Stimulated activated memory B cell treated with anti-CD40 and anti-IgM and Interleukin-4, amounts not matched to agents 10 μg/mL and 1 μg/mL and 100 μg/mL, for 72 hours (primary cell): ENCODE measurements at places on chromosomes 3 and 15.

DNA sequence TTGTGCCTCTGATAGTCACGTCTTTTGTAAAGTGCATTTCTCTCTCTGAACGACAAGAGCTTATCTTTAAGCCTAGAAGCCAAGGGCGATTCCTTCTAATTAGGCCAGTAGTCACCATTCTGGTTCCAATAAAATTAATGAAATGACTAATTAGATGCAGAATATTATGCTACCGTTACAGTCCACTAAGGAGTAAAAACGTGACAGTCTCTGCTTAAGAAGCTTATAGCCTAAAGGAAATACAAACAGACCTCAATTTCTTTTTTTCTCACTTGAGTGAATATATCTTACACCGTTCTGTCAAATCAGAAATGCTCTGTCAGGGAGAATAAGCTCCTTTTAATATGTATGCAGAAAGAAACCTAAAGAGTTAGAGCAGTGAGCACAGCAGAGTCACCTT is 236.1 kb downstream of the CD47 start:
- no peak for ATAC-seq

GRCh38 chr3:130543322-130543721 is 26.3 kb downstream of the COL6A6 start:
- no peak for ATAC-seq

DNA sequence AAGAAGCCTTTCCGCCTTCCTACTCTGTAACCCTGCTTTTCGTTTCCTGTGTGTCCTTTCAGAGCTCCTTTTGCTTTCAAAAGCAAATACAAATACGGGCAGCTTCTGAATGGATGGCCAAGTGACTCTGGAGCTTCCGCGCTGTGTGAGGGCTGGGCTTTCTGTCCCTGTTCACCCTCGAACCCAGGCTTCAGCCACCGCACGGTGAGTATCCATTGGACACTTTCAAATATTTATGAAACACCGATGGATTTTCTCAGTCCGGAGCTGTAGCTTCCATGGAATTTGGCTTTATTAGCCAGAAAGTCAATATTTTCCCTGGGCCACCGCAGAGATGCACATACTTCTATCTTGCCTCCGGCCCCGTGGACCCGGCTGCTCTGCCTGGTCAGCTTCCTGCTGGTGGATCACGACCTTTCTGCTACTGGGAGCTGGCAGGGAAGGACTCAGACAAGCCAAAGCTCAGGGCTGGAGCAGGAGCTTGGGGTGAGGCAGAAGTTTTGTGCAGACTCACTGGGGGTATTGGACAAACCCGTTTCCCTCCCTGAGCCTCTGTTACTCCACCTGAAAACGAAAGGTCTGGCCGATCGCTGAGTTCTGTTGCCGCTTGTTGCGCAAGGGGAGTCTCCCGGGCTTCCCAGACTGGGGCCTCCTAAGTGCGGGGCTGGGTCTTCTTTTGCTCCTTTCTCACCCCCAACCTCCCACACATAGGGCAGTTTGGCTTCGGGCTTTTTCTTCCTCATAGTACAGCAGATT is 63.6 kb downstream of the LINGO1 start:
- no peak for ATAC-seq

DNA sequence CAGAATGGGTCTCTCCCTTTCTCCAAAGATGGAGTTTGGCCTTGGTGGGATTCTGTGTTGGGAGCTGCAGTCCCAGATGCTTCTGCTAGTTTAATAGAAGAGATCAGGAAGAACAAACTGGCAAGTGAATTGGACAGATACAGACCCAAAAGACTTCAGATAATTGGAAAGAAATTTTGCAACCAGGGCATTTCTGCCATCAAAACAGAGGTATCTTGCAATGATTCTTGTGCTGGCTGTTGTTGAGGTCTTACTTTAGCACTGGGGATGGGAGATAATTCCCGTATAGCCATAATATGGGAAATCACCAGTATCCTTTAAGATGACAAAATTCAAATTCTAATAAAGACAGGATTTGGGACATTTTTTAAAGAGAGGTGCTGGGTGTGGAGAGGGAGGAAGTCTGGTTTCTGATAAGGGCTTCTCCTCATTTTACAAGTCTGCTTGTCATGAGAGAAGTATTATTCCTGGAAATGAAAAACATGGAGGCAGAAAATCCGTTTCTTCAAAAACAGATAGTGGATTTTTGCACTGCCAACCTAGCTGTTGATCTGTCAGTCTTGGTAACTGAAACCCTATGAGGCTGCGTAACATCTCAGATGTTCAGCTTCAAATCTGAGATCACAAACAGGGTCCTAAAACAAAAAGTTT is 40.1 kb downstream of the FNDC3B start:
- no peak for ATAC-seq

DNA sequence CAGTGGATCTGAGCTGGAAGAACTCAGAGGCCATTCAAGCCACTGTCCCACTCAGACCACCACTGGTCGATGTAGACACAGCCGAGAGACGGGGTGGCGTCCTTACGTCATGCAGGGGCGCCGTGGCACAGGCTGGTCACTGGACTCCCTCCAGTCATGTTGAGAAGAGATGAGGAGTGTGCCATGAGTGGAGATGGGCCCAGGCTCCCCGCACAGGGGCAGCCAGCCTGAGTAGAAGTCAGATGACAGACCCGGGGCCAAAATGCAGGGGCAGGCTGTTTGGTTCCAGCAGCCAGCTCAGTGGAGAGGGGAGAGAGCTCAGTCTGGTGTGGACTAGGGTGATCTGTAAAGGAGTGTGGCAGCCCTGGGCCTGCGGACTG is 33.4 kb upstream of the KIF23 start:
- peak; percentile 15 for ATAC-seq

GRCh38 chr3:16897254-16897926 is 12.6 kb downstream of the PLCL2 start:
- ATAC-seq = peak; percentile 96

GRCh38 chr3:65245133-65246063 is 557.6 kb upstream of the ADAMTS9 start:
- ATAC-seq = no peak

DNA sequence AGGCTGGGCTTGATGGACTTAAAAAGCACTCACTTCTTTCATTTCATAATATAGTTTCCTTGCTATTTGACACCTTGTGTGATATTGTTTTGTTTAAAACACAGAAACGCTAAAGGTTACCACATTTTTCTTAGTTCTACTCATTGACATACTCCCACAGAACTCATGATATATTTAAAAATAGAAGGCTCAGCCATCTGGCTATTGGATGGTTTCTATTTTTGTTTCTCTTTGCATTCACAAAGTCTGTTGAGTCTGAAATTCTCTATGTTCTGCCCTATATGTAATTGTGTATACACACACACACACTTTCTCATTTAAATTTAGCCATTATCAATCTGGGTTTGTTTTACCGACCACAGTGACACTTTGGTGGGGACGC is 128.2 kb downstream of the SOX2 start:
- no peak for ATAC-seq

- no peak for ATAC-seq
Measured at GRCh38 chr3:177646749-177647148, 449.5 kb upstream of the TBL1XR1 start.

- no peak for ATAC-seq
Measured at GRCh38 chr3:194163697-194164096, 27.7 kb downstream of the HES1 start.

GRCh38 chr3:13338996-13339395 is 81.1 kb downstream of the NUP210 start:
- ATAC-seq = no peak

DNA sequence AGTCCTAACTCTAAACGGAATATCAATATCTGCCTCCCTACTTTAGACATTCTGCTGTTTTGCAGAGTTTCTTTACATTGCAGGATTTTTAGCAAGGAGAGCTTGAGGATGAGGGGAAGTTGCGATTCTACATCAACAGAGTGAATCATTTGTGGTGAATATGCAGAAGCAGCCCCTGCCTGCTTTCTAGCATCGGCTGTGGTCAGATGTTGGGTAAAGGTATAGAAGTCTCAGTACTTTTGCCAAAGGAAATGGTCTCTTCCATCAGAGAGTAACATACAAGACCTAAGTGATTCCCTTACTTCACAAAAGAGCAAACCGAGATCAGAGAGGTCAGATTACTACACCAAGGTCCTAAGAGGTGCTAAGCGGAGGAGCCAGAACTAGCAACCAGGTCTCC is 15.2 kb downstream of the ST3GAL6 start:
- no peak for ATAC-seq

DNA sequence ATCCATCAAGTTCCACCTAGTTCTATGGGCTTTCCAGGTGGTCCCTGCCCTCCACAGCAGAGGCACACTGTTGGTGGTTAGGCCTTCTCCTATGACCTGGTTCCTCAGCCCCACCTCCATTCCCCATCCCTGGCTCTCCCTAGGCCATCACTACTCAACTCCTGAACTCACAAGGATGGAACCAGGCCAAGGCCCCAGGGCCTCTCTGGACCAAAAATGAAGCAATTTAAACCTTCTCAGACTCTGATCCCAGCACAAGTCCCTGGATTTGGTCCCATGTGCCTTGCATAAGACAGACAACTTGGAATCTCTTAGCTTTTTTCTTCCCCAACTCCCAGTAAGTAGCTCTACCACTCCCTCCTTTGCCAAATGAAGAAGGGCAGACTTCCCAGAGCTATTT is 14.4 kb upstream of the ACAN start:
- no peak for ATAC-seq
